ENCODE measurements at places on chromosomes 2 and 18. TPM values are rescaled to one million over a fixed set of nuclear protein-coding genes. Genes with fewer than 3 reads are reported as not detected.

The RASGRP3 gene
- total RNA-seq, result 2.5 TPM

The DTNB gene
- total RNA-seq, result 33.9 TPM

The RAMP1 gene
- 13.1 TPM for total RNA-seq

The PARD6G gene
- total RNA-seq, result 0.23 TPM

The DAPL1 gene
- not detected for total RNA-seq

The TXNDC2 gene
- total RNA-seq, result 0.39 TPM

The CDH2 gene
- 0.07 TPM for total RNA-seq

The PLGLB1 gene
- 2.1 TPM for total RNA-seq

The ZCCHC2 gene
- 48.6 TPM for total RNA-seq

The BOLL gene
- total RNA-seq, result not detected

The TTC27 gene
- total RNA-seq, result 44.9 TPM

The REG3G gene
- not detected for total RNA-seq

The TMEM37 gene
- not detected for total RNA-seq

The FAM228A gene
- not detected for total RNA-seq

The CDK15 gene
- not detected for total RNA-seq

The DSC3 gene
- not detected for total RNA-seq

The KCNE4 gene
- not detected for total RNA-seq

The CHST10 gene
- total RNA-seq, result 6.8 TPM

The ZAP70 gene
- 234 TPM for total RNA-seq

The TCF23 gene
- total RNA-seq, result not detected

The FIGN gene
- not detected for total RNA-seq

The DNER gene
- total RNA-seq, result not detected

The LRATD1 gene
- total RNA-seq, result not detected

The ATP8B1 gene
- not detected for total RNA-seq
